ENCODE measurements at places on chromosomes 2 and 18. TPM values are rescaled to one million over a fixed set of nuclear protein-coding genes. Genes with fewer than 3 reads are reported as not detected.

The DUSP2 gene
- 58.1 TPM for total RNA-seq

The CCDC102B gene
- total RNA-seq = not detected

The GREB1 gene
- 6.1 TPM for total RNA-seq

The ELOA2 gene
- total RNA-seq = not detected

The SPP2 gene
- not detected for total RNA-seq

The RFTN2 gene
- 4.9 TPM for total RNA-seq

The MARCO gene
- 0.68 TPM for total RNA-seq

The NEU2 gene
- 19.9 TPM for total RNA-seq

The FBXO36 gene
- total RNA-seq = 4.5 TPM

The RNU2-63P gene
- not detected for total RNA-seq

The ALLC gene
- not detected for total RNA-seq

The FER1L5 gene
- total RNA-seq = not detected

DNA sequence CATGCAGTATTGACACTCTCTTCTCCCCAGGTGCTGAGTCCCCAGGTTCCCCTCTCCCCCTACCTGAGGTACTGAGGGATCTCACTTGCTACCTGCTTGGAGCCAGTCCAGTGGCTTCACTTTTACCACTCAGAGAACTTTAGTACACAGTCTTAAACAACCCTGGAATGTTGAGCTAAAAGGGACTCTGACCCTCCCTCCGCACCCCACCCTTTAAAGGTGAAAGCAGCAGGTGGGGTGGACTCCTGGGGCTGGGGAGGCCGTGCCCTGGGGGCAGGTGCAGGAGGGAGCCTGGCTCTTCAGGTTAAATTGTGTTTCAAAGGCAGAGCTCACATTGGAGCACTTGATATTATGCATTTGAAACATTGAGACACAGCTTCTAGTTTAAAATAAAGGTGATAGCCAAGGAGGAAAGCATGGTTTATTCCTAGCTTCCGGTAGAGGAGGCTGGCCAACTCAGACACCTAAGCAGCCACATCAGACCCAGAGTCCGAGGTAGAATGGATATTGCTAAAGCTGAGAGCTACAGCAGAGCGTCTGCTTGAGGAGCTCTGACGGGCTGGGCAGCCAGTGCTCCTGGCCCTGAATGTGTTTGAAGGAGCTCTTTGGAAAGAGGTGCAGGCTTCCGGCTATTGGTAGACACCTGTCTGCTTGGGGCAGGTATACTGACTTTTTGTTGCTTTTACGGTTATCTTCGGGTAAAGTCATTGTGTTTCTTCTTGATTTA is 196.4 kb downstream of the AGAP1 start:
- H3K27me3 ChIP-seq = no peaks in the 10 kb centered on the region
- H3K4me1 ChIP-seq = peaks cover 22% of the 10 kb centered on the region
- no peak overlapping the region for H3K27ac ChIP-seq
- no peak for DNase-seq
- H3K4me3 ChIP-seq = no peak overlapping the region

DNA sequence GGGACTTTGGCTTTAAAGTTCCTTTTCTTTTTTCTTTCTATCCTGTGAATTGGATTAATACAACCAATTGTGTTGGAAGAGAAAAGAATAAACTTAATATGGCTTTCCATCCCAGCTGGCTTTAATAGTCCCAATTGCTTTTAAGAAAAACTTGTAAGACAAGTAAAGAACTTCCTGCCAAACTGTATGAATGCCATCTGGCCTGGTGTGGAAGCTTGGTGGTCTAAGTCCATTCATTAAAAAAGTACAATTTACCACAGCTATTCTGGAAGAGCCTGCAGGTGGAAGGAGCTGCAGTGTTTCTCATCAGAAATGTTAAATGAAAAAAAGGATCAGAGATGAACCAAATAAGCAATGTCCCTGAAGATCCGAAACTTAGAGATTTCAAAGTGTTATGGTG is 103.9 kb downstream of the KLHL14 start:
- no peak for DNase-seq
- no peak overlapping the region for H3K4me3 ChIP-seq
- H3K36me3 ChIP-seq = no peaks in the 10 kb centered on the region
- no peak overlapping the region for H3K27ac ChIP-seq
- H3K27me3 ChIP-seq = no peaks in the 10 kb centered on the region
- no peaks in the 10 kb centered on the region for H3K4me1 ChIP-seq

DNA sequence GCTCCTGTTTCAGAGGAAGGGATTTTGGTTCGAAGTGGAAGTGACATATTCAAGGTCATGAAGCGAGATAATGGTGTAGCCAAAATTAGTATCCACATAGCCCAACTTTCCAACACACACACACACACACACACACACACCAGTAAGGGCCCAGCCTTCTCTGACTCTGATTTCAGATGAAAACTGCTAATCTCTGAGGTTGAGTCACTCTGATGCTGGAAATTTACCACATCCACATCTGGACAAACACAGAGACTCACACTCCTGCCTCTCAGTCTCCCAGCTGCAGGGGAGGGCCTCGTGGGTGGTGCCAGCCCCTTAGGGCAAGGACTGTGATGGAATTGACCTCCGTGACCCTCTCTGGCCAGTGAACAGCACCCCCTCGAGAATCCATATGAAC is 29.0 kb upstream of the SLC35F6 start:
- H3K4me3 ChIP-seq = no peak overlapping the region
- H3K36me3 ChIP-seq = no peaks in the 10 kb centered on the region
- peaks cover 3% of the 10 kb centered on the region for H3K27me3 ChIP-seq

- H3K27ac ChIP-seq = no peak overlapping the region
- H3K27me3 ChIP-seq = no peaks in the 10 kb centered on the region
- H3K4me3 ChIP-seq = no peak overlapping the region
- H3K36me3 ChIP-seq = no peaks in the 10 kb centered on the region
- no peak for DNase-seq
These were observed 163.3 kb upstream of the SIX3 start for GRCh38 chr2:44778221-44778654.

DNA sequence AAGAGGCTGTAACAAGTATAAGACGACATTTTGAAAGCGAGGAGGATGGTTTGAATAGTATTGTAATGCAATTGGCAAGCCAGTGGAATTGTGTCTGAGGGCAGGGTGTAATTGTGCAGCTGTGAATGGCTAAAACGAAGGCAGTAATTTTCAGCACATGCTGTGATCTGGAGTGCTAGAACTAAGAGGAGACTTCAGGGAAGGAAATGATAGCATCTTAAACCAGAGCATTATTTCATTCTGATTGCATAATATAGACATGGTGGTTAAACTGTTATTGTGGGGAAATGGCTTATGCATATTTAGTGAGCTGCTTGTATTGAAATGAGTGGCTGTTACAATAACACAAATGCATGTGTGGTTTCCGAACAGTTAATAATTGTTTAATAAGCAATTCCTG is 36.3 kb downstream of the THSD7B start:
- no peaks in the 10 kb centered on the region for H3K36me3 ChIP-seq
- no peak for DNase-seq
- no peaks in the 10 kb centered on the region for H3K27me3 ChIP-seq
- no peak overlapping the region for H3K27ac ChIP-seq

DNA sequence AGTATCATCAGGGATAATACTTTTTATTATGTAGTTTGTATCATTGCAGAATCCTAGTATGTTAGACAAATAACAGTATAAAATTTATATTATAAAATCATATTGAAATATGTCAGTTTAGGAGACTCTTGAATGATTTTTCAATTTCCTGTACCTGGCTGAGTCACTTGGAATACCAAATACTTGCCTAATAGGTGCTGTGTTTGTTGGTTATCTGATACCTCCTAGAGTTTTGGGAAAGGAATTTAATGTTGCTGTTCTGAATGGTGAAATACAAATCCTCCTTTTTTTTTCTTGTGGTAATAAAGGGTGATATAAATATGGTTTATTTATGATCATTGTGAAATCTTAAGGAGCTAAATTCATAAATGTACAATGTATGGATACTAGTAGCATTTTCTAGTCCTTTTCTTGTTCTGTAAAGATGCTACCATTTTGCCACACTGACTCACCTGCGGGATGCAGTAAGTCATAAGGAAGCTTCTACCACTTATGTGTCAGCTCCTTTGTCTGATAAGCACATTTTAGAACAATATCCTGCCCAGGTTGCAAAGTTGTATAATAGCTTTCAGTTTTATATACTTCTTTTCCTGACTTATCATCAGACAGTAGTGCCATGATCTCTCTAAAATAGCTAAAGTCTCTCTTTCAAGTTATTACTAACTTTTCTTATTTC is 465.5 kb downstream of the XIRP2 start:
- H3K36me3 ChIP-seq = no peaks in the 10 kb centered on the region
- no peak overlapping the region for H3K4me3 ChIP-seq
- no peaks in the 10 kb centered on the region for H3K27me3 ChIP-seq
- no peak overlapping the region for H3K27ac ChIP-seq
- no peaks in the 10 kb centered on the region for H3K4me1 ChIP-seq

DNA sequence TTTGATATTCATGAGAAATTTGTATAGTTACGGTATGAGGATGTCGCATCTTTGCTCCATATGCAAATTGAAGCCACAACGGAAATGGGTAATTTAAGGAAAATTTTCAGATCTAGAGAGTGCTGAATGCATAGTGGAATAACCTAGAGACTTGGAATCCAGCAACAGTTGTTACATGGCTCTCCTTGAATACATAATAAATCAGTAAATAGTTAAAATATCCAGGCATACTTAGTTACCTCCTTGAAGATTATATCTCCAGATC is 5.4 kb downstream of the REG1A start:
- H3K4me1 ChIP-seq = no peaks in the 10 kb centered on the region
- DNase-seq = no peak
- H3K36me3 ChIP-seq = no peaks in the 10 kb centered on the region
- H3K4me3 ChIP-seq = no peak overlapping the region
- no peaks in the 10 kb centered on the region for H3K27me3 ChIP-seq

GRCh38 chr2:66957198-66957597 is 439.9 kb upstream of the ETAA1 start:
- no peaks in the 10 kb centered on the region for H3K36me3 ChIP-seq
- no peaks in the 10 kb centered on the region for H3K27me3 ChIP-seq
- no peak for DNase-seq
- H3K4me1 ChIP-seq = no peaks in the 10 kb centered on the region
- no peak overlapping the region for H3K27ac ChIP-seq
- H3K4me3 ChIP-seq = no peak overlapping the region

GRCh38 chr2:3458396-3459184 is 60.7 kb downstream of the ADI1 start:
- DNase-seq = no peak
- no peaks in the 10 kb centered on the region for H3K27me3 ChIP-seq
- peaks cover 51% of the 10 kb centered on the region for H3K36me3 ChIP-seq
- no peak overlapping the region for H3K4me3 ChIP-seq
- H3K4me1 ChIP-seq = peaks cover 11% of the 10 kb centered on the region

GRCh38 chr2:226892729-226893128 is 56.9 kb downstream of the RHBDD1 start:
- no peak overlapping the region for H3K27ac ChIP-seq
- H3K4me3 ChIP-seq = no peak overlapping the region
- DNase-seq = no peak
- peaks cover 6% of the 10 kb centered on the region for H3K36me3 ChIP-seq
- no peaks in the 10 kb centered on the region for H3K27me3 ChIP-seq
- peaks cover 3% of the 10 kb centered on the region for H3K4me1 ChIP-seq

DNA sequence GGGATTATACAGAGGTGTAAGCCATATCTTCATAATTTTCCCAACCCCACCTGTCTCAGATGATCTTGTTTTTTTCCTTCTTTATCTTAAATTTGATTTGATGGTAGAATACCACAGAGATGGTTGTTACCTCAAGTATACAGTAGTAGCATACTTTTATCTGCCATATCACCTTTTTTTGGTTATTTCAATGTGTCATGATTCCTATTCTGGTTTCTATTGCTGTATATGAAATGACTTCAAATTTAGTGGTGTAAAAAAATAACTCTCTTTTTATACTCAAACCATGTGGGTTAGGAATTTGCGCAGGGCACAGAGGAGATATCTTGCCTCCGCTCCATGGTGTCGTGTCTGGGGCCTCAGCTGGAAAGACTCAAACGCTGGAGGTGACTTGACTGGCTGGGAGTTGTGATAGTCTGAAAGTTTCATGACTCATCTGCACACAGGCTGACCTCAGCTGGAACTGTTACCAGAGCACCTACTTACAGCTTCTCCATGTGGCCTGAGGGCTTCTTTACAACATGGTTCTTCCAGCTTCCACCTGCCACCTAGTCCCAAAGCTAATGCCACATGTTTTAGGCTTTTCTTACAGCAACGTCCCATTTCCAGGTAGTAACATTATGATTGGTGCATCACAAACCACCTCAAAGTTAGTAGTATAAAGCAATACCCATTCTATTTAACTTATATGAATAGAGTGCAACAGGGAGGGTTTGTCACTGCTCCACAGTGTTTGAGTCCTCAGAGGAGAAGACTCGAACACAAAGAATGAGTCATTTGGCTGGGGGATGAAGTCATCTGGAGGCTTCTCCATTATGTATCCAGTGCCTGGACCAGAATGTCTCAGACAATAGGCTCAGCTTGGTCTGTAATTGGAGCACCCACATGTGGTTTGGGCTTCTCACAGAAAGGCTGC is 82.3 kb upstream of the XPO1 start:
- DNase-seq = no peak
- no peaks in the 10 kb centered on the region for H3K27me3 ChIP-seq
- H3K4me1 ChIP-seq = peaks cover 5% of the 10 kb centered on the region
- H3K27ac ChIP-seq = no peak overlapping the region

GRCh38 chr2:27139310-27139709 is at the start of gene PRR30:
PRR30 (minus strand) TSS chr2:27139410; CDS start chr2:27138329, 1,081 bp downstream.
- peaks cover 3% of the 10 kb centered on the region for H3K4me1 ChIP-seq
- no peak for DNase-seq
- no peaks in the 10 kb centered on the region for H3K27me3 ChIP-seq

DNA sequence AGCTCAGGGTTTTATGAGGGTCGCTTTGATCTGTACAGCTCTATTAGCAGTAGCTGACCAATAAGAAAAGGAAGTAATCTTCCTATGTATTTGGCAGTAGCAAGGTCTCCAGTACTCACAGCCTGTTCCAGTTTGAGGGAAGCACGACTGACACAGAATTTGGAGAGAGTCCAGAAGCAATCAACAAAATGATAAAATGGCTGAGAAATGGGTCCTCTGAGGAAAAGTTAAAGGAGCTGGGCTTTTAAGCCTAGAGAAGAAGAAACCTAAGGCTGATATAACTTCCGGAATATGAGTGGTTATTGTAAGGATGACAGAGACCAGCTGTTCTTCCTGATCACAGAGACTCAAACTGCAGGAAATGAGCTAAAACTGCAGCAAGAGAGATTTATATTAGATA is 382.8 kb downstream of the GPD2 start:
- no peak for DNase-seq
- H3K4me3 ChIP-seq = no peak overlapping the region
- H3K36me3 ChIP-seq = no peaks in the 10 kb centered on the region
- H3K4me1 ChIP-seq = peaks cover 3% of the 10 kb centered on the region
- H3K27me3 ChIP-seq = no peaks in the 10 kb centered on the region

- peaks cover 44% of the 10 kb centered on the region for H3K36me3 ChIP-seq
- H3K4me3 ChIP-seq = no peak overlapping the region
- no peaks in the 10 kb centered on the region for H3K27me3 ChIP-seq
- no peak for DNase-seq
These were observed 34.0 kb downstream of the ACTR2 start for GRCh38 chr2:65261676-65262075.
